ENCODE measurements at places on chromosomes 13 and 19. TPM values are rescaled to one million over a fixed set of nuclear protein-coding genes. Genes with fewer than 3 reads are reported as not detected.
A peak's percentile ranks its signal among the peaks of the same experiment; 100 is the strongest.

DNA sequence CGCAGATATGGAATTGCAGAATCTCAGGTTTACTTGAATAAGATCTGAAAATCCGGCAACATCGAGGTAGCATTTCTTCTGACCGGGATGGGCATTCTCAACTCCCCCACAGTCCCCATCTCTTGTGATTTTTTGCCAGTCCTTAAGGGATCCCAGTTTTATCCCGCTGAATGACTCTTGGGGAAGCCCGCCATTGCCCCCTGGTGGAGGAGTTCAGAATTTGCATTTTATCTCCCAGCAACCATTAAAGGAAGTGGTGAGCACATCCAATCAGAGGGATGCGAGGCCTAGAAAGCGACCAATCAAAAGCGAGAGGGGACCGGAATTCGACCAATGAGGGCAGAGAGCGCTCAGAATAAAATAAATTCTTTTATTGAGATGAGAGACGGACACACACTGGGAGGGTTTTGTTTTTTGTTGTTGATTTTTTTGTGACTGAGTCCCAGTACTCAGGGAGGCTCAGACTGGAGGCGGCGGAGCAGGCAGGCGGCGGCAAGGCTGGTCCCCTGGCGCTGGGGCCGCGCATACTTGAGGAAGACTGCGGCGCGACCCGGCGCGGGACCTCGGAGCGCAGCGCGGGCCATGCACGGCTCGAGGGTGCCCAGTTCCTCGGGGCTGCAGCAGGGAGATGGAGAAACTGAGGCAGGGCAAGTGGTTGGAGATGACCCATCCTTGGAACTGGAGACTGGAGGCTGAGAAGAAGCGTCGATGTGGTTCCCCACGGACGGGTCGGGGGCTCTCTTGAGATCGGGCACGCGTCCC is 3.9 kb upstream of the TTC9B start:
- DNase-seq: peak; percentile 63
- H3K27me3 ChIP-seq: peaks cover 28% of the 10 kb centered on the region
- H3K27ac ChIP-seq: no peak overlapping the region
- H3K4me1 ChIP-seq: no peaks in the 10 kb centered on the region
- H3K4me3 ChIP-seq: no peak overlapping the region
- H3K36me3 ChIP-seq: no peaks in the 10 kb centered on the region

- H3K4me1 ChIP-seq: no peaks in the 10 kb centered on the region
- H3K36me3 ChIP-seq: no peaks in the 10 kb centered on the region
- H3K27me3 ChIP-seq: no peaks in the 10 kb centered on the region
- no peak overlapping the region for H3K4me3 ChIP-seq
These were observed 2.9 kb downstream of the KLK12 start for GRCh38 chr19:51031880-51032225.

The FUT2 gene
- total RNA-seq: 91.6 TPM

The MYO16 gene
- not detected for total RNA-seq

DNA sequence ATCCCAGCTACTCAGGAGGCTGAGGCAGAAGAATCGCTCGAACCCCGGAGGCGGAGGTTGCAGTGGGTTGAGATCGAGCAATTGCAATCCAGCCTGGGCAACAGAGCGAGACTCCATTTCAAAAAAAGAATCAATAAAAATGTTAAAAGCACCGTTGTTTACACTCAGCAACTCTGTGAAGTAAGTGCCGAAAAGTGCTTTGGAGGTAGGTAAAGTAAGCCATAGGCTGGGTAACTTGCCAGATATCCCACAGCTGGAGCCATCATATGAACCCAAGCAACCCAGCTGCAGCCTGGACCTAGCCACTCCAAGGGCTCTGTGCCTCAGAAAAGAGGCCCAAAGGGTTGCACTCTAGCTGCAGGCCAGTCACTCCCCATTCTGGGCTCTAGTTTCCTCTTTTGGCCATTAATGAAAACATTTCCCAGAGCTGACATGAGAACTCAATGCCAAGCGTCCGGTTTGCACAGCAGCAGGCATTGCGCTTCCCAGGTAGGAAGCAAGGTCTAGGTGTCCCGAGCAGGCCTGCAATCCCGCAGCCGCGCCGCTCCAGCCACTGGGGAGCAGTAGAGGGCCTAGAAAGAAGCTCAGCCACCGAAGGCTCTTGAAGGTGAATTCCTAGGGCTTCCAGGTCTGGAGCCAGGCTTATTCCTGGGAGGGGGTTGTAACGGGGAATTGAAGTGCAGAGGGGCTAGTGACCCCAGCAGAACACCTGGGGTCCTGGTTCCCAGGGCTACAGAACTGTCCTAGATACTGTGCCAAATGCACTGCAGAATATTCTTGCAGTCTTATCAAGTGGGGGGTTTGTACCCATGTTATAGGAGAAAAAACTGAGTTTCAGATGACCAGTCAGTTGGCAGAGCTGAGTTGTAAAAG is 4.1 kb upstream of the CD79A start:
- peak overlapping the region; percentile 65 for H3K27ac ChIP-seq
- H3K27me3 ChIP-seq: no peaks in the 10 kb centered on the region
- DNase-seq: peak; percentile 89
- no peaks in the 10 kb centered on the region for H3K36me3 ChIP-seq
- peaks cover 51% of the 10 kb centered on the region for H3K4me1 ChIP-seq
- no peak overlapping the region for H3K4me3 ChIP-seq

GRCh38 chr13:71906448-71906847 is 39.4 kb upstream of the DACH1 start:
- H3K4me3 ChIP-seq: no peak overlapping the region
- no peaks in the 10 kb centered on the region for H3K36me3 ChIP-seq
- no peaks in the 10 kb centered on the region for H3K4me1 ChIP-seq
- DNase-seq: no peak

DNA sequence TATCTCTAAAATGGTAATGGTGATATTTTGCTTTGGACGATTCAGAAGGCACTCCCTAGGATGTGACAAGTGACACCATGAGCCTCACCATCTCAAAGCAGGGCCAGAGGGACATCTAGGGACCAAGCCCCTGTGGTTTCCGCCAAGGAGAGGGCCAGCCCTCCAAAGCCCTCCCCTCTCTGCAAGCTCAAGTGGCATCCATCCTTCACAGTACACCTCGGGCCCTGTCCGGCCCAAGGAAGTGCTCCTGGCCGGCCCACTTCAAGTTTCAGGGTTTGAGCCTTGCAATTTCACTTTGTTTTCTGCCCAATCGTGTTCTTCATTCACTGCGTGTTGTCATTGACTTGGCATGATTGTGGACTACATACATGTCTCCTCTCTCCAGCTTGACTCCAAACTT is 82.5 kb downstream of the TSHZ3 start:
- no peaks in the 10 kb centered on the region for H3K4me1 ChIP-seq
- no peak overlapping the region for H3K27ac ChIP-seq

The GJA3 gene
- total RNA-seq: not detected

DNA sequence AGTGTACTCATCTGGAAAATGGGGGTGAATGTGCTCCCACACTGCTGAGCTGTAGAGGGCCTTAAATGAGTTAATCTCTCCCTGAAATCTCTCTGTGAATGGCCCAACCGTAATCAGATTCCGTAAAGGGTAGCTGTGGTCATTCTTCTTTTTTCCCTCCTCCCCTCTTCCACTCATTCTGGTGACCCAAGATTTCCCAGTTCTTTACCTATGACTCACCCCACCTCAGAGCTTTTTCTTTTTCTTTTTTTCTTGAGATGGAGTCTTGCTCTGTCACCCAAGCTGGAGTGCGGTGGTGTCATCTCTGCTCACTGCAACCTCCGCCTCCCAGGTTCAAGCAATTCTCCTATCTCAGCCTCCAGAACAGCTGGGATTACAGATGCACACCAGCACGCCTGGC is 33.3 kb upstream of the MUC16 start:
- no peaks in the 10 kb centered on the region for H3K36me3 ChIP-seq
- H3K4me3 ChIP-seq: no peak overlapping the region
- H3K27ac ChIP-seq: no peak overlapping the region
- H3K27me3 ChIP-seq: no peaks in the 10 kb centered on the region

DNA sequence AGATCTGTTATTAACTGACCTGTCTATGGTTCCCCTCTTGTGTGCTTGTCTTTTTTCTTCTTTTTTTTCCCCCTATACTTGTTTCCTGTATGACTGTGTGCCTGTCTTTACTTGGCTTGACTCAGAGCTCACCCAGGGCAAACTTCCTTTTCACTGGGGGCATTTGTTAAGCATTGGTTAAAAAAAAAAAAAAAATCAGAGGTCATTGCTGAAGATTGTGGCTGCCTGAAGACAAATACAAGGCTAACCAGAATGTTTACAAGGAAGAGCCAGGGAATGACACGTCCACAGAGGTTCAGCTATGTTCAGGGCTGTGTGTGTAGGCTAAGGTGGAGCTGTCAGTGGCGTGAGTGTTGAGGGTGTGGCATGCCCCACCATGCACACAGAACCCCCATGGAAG is 47.1 kb downstream of the LNX2 start:
- H3K27me3 ChIP-seq: no peaks in the 10 kb centered on the region
- H3K27ac ChIP-seq: no peak overlapping the region
- no peaks in the 10 kb centered on the region for H3K36me3 ChIP-seq
- no peaks in the 10 kb centered on the region for H3K4me1 ChIP-seq
- H3K4me3 ChIP-seq: no peak overlapping the region

The UHRF1 gene
- 8.7 TPM for total RNA-seq

GRCh38 chr19:46211201-46211881 is 18.2 kb upstream of the IGFL1 start:
- H3K4me3 ChIP-seq: no peak overlapping the region
- H3K4me1 ChIP-seq: no peaks in the 10 kb centered on the region
- no peaks in the 10 kb centered on the region for H3K27me3 ChIP-seq
- DNase-seq: no peak
- H3K27ac ChIP-seq: no peak overlapping the region

- H3K27ac ChIP-seq: no peak overlapping the region
- H3K27me3 ChIP-seq: no peaks in the 10 kb centered on the region
- no peaks in the 10 kb centered on the region for H3K36me3 ChIP-seq
These were observed 610.9 kb upstream of the PCDH9 start for GRCh38 chr13:67841071-67841470.
